ENCODE measurements at places on chromosomes 3 and 15.

GRCh38 chr3:103047640-103048039, 612.8 kb downstream of the ZPLD1 start:
- DNase-seq: no peak

GRCh38 chr3:7209098-7209497, 348.2 kb downstream of the GRM7 start:
- no peak for DNase-seq

GRCh38 chr15:78565951-78566774, 843 bp downstream of the CHRNA5 start:
- DNase-seq: no peak

GRCh38 chr3:6791161-6791560, 69.8 kb upstream of the GRM7 start:
- DNase-seq: no peak

DNA sequence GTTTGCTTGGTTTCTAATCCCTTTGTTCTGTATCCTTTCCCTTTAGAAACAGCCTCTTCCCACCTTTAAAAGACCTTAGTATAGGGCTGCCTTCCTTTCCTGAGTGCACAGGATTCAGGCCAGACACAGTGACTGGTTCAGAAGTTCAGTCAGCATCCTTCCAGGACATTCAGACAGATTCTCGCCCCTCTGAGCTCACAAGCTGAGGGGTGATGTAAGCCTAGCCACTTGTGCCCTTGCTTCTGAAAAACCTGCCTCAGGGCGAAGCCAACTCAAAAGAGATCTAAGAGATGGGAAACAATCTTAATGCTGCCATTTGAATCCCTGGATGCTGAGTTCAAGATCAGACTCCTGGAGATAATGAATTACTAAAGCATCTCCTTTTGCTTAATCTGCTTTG, 6.7 kb upstream of the NSMCE3 start:
- DNase-seq: no peak

DNA sequence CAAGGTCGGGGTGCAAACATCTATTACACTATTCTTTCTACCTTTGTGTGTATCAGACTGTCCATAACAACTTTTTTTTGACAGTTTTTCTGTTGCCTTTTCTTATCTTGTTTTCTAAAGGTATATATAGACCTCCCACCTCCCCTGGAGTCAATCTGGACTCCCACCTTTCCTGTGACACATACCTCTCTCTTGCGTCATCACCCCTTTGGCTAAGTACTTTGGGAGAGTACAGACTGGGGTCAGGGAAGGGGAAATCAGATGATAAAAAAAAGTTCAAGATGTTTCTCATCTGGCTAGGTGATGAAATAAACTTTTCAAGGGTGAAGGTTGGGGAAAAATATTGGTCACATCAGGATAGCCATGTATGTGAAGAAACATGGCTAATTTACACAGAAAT, 17.2 kb downstream of the TSPAN3 start:
- DNase-seq: no peak

DNA sequence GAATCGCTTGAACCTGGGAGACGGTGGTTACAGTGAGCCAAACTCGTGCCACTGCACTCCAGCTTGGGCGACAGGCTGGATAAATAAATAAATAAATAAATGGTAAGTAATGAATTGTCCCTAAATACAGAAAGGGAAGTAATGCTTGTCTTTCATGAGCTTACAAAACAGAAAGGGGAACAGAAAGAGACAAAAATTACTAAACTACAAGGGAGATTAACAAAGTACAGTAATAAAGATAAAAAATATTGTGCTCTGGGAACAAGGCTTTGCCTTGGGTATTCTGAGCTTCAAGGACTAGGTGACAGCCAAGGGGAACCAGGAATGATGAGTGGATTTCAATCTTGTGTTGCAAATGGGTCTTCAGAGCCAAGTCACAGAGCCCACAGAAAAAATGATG, 9.2 kb upstream of the HLTF start:
- no peak for DNase-seq

DNA sequence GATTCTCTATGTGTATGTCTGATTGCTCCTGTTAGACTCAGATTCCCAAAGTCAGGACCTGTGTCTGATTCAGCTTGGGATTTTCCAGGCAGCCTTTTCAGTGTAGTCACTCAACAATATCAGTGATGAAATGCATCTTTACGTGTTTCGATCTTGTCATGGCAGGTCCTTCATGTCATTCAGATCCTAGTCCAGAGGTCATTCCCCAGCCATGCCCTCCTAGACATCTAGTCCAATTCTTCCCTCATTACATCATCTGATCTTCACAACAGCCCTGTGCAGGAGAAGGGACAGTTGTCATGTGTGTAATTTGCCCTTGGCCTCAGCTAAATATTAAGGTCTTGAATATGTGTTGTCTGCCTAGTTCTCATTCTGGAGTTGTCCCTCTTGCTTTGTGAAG, 153.2 kb upstream of the NR2E3 start:
- DNase-seq: no peak

DNA sequence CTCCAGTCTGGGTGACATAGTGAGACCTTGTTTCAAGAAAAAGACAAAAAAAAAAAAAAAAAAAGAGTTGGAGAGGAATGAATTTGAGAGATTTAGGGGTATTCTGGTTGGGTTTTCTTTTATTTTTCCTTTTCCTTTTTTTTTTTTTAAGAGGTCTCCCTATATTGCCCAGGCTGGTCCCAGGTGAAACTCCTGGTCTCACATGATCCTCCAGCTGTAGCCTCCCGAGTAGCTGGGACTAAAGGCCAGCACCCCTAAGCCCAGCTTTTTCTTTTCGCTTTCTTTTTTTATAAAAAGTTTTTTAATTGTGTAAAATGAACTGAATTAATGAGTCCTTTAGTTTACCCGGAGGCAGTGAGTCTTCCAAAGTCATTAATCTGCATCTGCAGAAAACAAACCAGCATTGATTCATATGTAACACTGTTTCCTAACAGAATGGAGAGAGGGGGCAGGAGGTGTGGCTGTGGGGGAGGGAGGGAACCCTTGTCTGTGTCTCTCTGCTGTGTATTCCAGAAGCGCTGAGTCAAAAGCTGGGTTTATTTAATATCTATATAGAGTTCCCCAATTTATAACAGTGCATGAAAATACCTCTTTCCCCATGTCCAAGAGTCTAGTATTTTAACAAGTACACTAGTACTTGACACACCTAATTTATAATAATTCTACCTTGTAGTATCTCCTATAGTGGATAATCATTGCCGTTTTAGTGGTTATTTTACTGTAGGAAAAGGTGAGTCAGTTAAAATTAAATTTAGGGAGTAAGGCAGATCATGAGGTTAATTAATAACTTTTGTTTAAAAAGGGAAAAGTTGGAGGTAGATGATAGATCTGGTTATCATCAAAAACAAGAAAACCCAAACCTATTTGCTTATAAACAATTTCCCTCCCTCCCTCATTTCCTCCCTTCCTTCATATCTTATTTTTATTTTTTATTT, 2.6 kb upstream of the DPPA4 start:
- DNase-seq: no peak

- DNase-seq: no peak
Observed at GRCh38 chr3:188926111-188926510, 245.7 kb upstream of the TPRG1 start.

DNA sequence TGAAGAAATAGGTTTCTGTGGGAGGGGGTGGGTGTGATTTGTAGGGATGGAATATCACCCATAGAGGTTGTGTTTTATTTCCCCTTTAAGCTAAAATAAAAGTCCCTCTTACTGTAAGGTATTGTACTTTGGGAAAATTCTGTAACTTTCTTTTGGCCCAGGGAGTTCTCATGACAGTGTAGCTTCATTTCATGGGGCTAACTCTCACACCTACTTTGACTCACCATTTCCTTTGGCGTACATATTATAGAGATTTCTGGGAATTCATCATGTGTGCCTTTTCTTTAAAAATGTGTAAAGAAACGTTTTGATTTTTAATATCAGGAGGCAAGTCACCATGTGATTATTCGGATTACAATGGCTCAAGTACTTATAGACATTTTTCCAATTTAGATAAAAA, 477.7 kb upstream of the CFAP20DC start:
- no peak for DNase-seq

- DNase-seq: no peak
Observed at GRCh38 chr15:66707310-66708082, 5.5 kb downstream of the SMAD6 start.

All from activated T-cell treated with anti-CD3 and anti-CD28 coated beads, Interleukin-2, amount 50 U/mL, for 48 hours (primary cell).